ENCODE measurements at places on chromosomes 7 and 10.

GRCh38 chr7:97126483-97127171, 9.1 kb downstream of the SDHAF3 start:
- no peak for DNase-seq

- no peak for DNase-seq
These were observed 27.4 kb downstream of the PILRA start for GRCh38 chr7:100400656-100401055.

DNA sequence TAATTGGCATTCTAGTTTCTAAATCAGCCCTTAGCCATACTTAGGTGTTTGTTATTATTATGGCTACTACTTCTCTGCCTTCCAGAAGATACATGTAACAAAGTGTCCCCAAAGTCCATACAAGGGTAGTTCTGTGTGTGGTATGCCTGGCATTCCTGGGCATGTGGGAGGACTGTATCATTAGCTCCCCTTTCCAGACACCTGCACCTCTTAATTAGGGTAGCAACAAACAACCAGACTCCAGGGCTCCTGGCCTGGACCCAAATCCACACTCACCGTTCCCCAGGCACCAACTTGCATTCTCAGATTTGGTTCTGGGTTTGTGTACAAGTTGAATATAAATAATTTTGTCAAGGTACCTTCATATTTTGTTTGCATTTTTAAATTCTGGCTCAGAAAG, 15.5 kb upstream of the CALD1 start:
- DNase-seq: no peak

DNA sequence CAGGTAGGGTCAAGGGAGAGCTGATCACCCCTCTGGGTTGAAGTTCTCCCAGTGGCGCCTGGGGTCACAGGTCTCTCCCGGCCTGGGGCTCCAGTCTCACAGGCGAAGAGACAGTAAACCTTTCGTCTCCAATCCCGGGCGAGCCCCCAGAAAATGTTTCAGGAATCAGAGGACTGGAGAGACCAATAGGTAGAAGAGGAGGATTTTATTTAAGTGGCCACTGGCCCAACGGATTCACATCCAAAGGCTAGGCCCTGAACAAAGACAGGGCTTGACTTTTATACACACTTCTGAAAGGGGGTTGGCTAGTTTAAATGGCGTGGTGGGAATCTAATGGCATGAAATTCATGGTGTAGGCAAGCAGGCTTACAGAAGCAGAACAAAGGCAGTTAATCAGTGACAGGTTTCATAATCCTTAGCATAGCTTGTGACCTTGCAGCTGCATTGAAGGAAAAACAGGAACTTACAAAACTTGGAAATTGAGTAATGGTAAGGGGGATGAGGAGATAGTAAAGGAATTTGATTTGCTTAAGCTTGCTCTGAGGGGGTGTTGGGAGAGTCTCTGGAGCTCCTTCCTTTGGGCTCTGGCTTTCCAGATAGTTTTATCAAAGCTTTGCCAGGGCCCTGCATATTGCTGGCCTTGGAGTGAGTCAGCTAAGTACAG, 105.5 kb downstream of the TRIM24 start:
- DNase-seq: no peak

DNA sequence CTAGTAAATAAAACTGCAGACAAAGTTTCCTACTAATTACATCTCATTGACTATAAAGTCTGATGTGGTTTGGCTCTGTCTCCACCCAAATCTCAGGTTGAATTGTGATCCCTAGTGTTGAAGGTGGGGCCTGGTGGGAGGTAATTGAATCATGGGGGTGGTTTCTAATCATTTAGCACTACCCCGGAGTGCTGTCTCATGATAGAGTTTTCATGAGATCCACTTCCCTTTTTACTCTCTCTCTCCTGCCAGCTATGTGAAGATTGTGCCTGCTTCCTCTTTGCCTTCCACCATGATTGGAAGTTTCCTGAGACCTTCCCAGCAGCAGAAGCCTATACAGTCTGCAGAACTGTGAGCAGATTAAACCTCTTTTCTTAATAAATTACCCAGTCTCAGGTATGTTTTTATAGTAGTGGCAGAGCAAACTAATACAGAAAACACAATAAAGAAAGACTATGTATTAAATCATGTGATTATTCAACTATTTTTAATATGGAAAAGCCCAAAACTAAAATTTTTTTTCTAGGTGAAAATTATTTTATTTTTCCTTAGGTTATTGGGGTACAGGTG, 232.1 kb downstream of the FZD1 start:
- DNase-seq: no peak

DNA sequence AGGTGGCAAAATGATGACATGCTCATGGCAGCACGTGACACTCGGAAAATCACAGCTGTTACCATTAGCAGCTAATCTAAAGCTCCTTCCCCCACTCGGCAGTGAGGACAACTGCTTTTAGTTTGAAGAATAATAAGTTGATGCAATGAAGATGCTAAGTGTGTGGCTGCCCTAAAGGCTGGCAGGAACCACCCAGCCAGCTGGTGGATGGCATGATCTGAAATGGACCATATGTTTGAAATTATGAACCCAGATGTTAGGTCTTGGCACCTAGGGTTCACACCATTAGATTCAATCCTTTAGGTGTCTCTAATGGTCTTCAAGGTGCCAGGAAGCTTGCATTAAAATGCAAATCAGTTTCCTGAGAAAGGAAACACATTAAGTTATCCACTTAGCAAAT, 230.1 kb downstream of the WDR11 start:
- no peak for DNase-seq

DNA sequence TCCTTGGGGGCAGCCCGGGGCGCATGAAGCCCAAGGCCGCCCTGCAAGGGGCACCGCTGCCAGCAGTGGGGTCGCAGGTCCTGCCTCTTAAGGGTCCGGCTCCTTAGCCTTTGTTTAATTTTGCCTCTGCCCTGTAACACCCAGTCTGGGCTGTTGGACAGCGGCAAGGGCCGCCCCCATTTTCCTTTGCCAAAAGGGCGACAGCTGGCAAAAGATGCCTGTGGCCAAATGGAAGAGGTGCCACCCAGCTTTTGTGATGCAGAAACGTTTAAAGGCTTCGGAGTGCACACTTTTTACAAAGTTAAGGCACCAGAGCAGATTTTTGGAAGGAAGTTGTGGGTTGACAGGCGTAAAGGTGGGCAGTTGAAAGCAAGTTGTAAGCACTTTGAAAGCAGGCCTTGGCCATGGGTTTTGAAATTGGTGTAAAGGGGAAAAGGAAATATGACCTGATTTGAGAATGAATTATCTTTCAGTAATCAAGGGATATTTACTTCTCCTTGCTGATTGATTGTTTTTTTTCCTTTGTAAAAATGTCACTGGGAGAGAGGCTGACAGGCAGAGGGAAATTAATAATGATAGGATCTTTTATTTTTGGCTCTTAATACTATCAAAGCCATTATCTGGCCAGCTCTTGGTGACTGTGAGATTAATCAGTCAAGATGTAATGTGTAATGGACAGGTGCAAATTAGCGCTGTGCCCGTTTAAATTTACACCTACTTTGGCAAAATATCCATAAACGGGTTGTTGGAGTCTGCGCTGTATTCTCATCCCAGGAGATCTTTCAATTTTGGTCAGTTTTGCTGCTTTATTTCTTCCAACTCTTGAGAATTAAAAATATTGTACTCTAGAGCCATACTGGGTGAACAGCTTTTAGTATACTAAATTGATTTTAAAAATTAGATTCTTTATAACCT, 1.2 kb downstream of the CASD1 start:
- DNase-seq: no peak

DNA sequence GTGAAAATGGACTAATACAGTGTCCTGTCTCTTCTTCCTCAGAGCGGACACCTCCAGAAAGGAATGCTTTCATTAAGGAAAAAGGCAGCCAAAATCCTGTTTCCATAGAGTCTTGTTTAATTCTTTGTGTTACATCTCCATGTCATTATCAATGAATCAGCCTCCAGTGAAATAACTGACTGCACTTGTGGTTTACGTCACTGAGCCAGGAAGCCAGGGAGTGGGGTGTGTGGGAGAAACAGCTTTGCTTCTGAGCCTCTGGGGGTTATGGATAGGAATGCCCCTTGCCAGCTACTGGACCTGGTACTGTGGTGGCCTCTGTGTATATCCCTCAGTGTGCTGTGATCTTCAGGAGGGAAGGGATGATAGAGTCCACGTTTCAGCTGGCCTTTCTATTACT, 416.8 kb downstream of the GALNT17 start:
- DNase-seq: no peak

- DNase-seq: no peak
These were observed 390.1 kb downstream of the TCERG1L start for GRCh38 chr10:130921461-130921860.

DNA sequence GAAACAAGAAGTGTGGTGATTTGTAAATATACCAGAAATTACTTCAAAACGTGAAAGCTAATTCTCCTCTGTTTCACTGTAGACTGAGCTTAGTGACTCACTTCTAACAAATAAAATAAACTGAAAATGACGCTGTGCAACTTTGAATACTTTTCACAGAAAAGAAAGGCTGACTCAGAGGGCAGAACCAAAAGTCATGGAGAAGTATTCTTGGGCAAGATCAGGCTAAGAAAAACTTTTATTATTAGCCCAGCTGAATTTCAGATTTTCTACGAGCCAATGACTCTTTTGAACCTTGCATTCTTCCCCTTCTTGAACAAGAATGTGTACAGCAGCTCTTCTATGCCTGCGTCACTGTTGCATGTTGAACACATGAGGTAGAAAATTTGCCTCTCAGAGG, 527.3 kb upstream of the GHITM start:
- no peak for DNase-seq

DNA sequence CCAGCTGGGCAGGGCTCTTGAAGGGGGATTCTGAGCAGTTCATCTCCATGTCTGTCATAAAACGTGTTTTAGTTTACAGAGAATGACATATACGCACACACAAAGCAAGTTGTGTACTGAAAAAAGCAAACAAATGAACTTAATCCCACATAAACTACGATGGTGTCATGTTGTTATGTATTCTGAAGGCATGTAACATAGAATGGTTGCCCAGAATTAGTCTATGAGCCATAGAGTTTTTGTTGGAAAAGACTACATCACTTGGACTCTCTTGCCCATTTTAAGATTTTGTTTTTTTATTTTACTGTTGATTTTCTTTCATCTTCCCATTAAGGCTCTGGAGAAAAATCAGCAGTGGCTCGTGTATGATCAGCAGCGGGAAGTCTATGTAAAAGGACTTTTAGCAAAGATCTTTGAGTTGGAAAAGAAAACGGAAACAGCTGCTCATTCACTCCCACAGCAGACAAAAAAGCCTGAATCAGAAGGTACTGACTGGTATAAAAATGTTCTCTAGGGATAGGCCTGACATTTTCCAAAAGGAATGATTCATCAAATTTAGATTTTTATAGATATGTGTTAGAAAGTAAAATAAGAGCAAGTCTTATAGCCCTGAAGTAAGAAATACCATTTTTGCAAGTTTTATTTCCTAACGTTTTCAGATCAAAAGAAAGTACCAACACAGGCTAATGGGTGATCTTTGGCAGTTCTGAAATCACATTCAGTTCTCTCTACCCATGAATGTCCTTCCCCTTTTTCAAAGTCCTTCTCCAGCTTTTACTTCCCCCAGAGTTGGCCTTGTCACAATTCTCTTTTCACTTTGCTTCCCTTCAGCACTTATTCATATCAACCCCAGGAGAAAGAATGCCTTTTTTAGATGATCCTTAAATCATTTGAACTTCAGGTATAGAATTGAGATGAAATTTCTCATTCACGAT, 18.9 kb downstream of the CEP55 start:
- no peak for DNase-seq

- no peak for DNase-seq
These were observed 13.7 kb downstream of the DOCK4 start for GRCh38 chr7:112192236-112193154.

GRCh38 chr7:19698331-19698730, 10.5 kb downstream of the POLR1F start:
- no peak for DNase-seq

GRCh38 chr7:45583296-45583695, 9.1 kb downstream of the ADCY1 start:
- DNase-seq: no peak

- no peak for DNase-seq
These were observed 19.7 kb downstream of the UBTD1 start for GRCh38 chr10:97518301-97519043.

DNA sequence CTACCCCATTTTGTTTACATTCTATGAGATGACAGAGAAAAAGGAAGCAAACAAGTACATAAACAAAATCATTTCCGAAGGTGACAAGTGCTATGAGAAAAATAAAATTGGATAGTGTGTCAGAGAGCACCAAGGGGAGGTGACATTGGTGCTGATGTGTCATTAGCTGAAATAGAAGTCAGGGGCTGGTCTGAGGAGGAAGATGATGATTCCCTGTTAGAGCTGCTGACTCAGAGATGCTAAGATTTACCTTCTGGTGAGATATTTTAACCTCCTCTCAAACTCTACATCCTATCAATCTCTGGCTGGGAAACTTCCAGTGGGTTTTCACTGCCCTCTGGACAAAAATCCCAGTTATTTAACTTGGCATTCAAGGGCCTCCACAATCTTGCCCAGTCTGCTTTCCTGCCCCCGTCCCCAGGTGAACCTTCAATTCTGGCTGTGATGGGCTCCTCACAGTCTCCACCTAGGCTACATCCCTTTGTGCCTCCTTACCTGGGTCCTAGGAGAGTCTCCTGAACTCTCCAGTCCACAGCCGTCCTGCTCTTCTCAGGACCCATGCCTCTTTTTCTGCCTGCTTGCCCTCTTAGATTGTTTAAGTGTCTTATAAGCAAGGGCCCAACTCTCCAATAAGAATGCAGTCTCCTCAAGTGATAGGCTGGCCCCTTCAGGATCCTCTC, 26.6 kb downstream of the DUSP5 start:
- DNase-seq: no peak

GRCh38 chr7:73618538-73618937, 5.8 kb downstream of the MLXIPL start:
- DNase-seq: no peak

DNA sequence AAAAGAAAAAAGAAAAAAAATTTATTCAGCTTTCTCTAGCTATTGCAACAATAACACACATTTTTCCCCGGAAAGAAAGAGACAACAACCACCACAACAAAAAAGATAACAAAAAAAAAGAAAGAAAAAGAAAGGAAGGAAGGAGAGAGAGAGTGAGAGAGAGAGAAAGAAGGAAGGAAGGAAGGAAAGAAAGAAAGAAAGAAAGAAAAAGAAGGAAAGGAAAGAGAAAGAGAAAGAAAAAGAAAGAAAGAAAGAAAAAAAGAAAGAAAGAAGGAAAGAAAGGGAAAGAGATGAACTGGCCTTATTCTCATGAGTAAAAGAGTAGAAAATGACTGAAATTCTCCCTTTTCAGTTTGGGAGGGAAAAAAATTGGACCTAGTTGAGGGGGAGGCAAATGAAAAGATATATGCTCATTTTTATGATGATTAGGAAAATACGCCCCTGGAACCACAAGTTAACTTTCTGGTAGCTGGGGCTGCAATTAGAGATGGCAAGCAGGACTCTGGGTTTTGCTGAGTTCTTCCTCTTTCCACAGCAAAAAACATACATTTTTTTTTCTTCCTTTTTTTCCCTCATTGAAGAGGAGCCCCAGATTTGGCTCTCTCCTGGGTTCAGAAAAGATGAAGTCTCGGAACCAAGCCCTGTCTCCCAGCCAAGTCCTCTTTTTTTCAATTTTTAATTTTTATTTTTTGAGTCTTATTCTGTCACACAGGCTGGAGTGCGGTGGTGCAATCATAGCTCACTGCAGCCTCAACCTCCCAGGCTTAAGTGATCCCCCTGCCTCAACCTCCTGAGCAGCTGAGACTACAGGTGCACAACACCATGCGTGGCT, 12.6 kb upstream of the PRDX3 start:
- no peak for DNase-seq

GRCh38 chr10:88383276-88383675, 199.8 kb downstream of the RNLS start:
- DNase-seq: no peak

GRCh38 chr10:133235932-133236331, 1.7 kb upstream of the VENTX start:
- no peak for DNase-seq

- DNase-seq: no peak
These were observed 107.4 kb downstream of the FAM107B start for GRCh38 chr10:14667280-14667679.
